ENCODE measurements at places on chromosomes 5 and 9.

DNA sequence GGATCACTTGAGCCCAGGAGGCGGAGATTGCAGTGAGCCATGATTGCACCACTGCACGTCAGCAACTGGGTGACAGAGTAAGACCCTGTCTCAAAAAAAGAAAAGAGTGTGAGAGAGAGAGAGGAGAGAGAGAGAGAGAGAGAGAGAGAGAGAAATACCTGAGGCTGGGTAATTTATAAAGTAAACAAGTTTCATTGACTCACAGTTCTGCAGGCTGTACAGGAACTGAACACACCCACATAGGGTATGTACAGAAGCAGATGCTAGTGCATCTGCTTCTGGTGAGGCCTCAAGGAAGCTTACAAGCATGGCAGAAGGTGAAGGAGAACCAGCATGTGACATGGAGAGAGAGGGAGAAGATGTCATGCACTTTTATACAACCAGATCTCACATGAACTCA lies 46.4 kb upstream of the CHD1 start:
- DNase-seq, result no peak

GRCh38 chr9:10248890-10249289 lies 363.9 kb downstream of the PTPRD start:
- no peak for DNase-seq

- DNase-seq, result no peak
Observed at GRCh38 chr5:72499730-72500129, 7.5 kb downstream of the ZNF366 start.

GRCh38 chr5:98593418-98593817 lies 180.0 kb upstream of the RGMB start:
- no peak for DNase-seq

- no peak for DNase-seq
Observed at GRCh38 chr5:109450129-109450877, 40.5 kb upstream of the PJA2 start.

DNA sequence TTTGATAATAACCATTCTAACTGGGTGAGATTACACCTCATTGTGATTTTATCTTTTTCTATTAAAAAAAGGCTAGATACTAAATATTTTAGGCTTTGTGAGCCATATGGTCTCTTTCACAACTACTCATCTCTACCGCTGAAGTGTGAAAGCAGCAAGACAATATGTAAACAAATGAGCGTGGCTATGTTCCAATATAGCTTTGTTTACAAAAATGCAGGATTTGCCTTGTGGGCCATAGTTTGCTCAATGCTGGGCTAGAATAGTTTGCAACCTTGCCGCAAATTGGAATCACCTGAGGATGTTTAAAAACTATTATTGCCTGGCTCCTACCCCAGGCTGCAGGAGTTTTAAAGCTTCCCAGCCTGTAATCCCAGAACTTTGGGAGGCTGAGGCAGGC lies 10.2 kb upstream of the GPR150 start:
- DNase-seq, result no peak

GRCh38 chr9:16563446-16563845 lies 307.0 kb downstream of the BNC2 start:
- DNase-seq, result no peak

DNA sequence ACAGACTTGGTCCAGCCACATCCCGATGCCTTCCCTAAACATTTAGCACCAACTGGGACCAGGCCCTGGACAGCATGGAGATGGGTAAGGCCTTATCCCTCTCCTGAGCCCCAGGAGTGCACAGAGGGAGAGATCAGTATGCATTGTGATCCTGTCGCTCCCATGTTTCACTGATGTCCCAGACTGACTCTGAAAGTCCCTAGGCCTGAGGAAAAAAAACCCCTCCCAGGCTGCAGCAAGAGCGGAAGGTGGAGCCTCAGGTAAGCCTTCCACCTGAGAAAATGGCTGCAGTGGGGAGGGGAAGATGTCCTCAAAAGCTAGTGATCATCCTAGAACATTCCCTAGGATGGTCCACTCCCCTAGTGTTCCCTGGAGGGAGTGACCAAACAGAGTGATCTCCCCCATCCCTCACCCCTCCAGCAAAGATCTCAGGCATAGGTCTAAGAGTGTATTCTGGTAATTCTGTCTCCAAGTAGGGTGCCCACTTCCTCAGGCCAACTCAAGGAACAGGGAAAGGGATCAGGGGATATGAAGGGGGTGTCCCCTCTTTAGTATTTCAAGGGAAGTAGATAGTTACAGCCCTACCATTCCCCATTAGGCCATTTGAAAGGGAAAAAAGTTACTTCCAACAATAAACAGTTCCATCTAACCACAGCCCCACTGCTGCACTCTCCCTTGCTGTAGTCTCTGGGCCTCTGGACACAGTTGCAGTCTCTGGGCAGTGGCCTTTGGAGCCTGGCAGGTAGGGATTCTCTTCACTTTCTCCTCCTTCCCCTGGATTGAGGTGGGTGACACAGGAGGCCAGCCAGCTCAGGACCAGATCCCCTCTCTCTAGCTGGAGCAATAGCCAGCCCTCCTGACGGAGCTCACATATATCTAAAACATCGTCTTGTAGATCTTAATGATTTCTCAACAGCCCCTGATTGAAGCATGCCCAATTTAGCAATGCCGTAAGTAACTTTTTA lies 6.8 kb upstream of the CXXC5 start:
- DNase-seq, result no peak

GRCh38 chr9:96137671-96138429 lies 164.1 kb downstream of the HSD17B3 start:
- no peak for DNase-seq

DNA sequence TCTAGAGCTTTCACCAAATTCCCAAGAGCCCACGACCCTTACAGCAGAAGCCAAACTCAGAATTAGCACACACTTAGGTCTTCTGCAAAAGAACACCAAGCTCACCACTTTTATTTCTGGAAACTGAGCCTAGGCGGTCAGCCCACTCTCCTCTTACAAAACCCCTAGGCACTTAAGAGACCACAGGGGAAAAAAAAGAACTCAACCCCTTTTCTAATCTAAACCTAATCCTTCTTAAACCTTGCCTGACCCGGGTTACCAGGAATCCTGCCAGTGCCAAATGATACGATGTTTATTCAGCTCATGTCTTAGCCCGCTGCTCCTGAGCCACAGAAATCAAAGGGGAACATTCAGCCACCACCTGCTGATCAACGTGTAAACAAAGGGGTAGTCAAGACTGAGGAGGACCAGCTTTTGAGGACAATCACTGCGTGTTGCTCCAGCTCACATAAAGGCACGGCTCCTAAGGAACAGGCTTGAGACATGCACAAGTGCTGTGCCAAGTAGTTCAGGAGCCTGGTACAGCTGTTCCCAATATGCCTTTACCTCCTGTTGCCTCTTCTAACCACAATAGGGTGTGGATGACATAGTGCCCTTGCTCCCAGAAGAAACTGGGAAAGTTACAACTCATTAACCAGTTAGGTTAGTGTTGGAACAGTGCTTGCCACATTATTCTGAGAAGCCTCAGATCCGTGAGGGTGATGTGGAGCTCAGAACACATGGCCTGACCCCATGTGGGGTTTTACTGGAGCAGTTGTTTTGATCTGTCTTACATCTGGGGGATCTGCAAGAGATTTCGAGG lies 49.3 kb downstream of the ZFAND5 start:
- no peak for DNase-seq

- no peak for DNase-seq
Observed at GRCh38 chr5:134245101-134245604, 19.3 kb upstream of the PPP2CA start.

DNA sequence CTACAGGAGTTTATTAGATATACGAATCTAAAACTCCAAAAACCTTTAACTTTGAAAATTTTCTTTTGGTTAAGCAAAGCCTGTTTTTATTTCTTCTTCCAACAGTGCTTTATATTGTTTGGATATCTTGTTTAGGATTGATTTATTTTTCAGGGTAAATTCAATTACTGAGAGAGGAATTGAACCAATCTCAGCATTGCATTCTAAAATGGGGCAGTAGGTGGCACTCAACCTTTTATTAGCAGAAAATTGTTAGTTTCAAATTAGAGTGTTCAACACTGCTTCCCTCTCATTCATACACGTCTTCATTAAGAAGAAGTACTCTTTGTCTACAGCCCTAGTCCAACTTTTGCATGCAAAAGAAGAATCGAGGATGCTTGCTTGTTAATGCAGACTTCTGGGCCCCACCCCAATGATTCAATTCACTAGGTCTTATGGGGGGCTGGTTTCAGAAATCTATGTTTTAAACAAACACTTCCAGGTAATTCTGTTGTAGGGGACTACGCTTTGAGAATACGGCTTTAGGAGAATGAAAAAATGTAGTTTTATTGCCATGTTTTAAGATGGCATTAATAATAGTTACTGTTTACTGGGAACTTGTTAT lies 26.6 kb downstream of the MRPL22 start:
- DNase-seq, result no peak

All from stimulated activated CD8-positive, alpha-beta memory T cell treated with anti-CD3 and anti-CD28 coated beads, Interleukin-7, amount 100 ng/mL, for 48 hours (primary cell).